ENCODE measurements at places on chromosomes 7 and 10.

GRCh38 chr10:44958898-44959246 is 730 bp upstream of the RASSF4 start:
- DNase-seq: no peak

GRCh38 chr10:11074536-11075267 is 57.0 kb downstream of the CELF2 start:
- no peak for DNase-seq

DNA sequence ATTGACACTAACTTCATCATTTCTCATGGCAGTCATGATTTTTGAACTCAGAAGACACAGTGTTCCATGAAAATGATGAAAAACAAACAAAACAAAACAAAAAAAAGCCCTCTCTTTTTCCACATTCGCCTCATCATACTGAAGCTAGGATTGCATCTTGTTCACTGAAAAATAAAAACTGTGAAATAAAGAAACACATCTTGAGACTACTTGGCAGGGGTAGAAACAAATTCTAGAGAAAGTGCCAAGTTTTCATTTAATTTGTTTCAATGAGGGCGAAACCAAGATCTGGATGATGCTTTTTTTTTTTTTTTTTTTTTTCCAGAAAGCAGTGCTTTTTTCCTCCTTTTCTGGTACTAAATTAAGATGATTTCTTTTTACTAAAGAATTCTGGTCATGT is 350.4 kb upstream of the ETV1 start:
- no peak for DNase-seq

DNA sequence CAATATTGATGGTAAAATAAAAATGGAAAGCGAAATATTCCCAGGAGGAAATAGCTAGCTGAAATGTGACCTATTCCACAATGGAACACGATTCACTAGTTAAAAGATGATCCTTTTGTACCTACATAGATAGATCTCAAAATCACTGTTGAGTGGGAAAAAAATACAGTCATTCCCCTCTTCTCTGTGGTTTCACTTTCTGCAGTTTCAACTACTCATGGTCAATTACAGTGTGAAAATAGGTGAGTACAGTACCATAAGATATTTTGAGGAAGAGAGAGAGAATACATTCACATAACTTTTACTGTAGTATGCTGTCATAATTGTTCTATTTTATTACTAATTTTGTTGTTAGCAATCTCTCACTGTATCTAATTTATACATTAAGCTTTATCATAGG is 56.0 kb upstream of the COL13A1 start:
- no peak for DNase-seq

- DNase-seq: peak; percentile 5
These were observed 1301.5 kb upstream of the SORCS1 start for GRCh38 chr10:108465871-108466641.

DNA sequence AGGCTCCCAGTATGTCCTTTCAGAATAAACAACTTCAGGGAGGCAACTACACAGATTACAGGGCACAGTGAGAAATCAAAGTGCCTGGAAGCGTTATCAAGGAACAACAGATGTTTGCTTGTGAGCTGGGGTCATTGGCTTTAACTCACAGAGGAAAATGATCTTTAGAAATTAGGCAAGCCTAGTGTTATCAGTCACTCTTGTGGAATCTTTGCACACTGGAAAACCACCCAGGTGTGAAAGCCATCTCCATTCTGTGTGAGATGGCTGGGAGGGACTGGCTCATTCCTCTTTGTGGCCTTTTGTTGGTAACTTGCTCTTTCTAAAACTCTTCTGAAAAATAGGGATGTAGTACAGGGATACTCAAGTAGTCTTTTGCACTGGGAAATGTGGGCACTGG is 716.0 kb downstream of the XPNPEP1 start:
- no peak for DNase-seq

DNA sequence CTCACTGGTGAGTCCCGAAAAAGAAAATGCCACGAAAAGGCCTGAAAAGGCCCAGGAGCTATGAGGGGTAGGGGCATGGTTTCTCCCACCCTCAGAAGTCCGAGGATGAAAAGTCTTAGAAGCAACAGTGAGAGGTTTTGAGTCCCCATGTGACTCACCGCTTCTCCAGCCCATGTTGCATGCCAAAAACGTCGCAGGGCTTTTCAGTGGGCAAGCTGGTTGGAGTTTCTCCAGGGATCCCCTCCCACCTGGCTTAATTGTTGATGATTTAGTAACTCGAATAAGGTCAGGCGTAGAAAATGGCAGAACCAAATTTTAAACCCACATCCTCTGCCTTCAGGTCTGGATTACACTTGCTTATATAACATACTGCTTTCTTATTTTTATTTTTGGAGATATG is 96.3 kb upstream of the ARMC3 start:
- no peak for DNase-seq

- no peak for DNase-seq
These were observed 149.7 kb downstream of the LRRC4 start for GRCh38 chr7:127881564-127881963.

DNA sequence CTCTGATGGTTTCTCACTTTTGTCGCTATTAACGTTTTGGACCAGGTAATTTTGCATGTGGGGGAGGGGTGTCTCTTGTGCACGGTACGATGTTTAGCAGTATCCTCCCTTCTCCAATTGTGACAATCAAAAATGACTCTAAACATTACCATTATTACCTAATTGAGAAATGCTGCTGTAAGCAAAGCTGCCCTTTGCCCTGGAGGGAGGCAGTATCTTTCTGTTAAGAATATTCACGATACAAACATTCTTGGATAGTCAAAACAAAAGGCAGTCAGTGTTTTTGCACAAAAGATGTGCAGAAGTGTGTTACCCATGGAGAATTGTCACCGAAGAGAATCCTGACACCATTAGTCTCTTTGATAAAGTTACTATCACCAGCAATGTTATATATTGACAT is 9.6 kb downstream of the MALSU1 start:
- DNase-seq: no peak

DNA sequence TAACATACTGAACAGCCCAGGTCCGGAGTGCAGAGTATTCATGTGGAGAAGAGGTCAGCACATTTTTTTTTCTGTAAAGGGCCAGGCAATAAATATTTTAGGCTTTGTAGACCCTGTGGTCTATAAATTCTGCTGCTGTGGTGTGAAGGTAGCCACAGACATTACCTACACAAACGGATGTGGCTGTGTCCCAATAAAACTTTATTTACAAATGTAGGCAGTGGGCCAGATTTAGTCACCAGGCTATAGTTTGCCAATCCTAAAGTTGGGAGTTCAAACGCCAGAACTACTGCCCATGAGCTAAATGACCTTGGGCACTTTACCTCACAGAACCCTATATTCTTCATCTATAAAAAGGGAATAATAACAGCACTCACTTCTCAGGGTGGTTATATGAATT is 13.4 kb downstream of the FAM53B start:
- no peak for DNase-seq

GRCh38 chr7:124800386-124800785 is 34.8 kb upstream of the GPR37 start:
- no peak for DNase-seq

DNA sequence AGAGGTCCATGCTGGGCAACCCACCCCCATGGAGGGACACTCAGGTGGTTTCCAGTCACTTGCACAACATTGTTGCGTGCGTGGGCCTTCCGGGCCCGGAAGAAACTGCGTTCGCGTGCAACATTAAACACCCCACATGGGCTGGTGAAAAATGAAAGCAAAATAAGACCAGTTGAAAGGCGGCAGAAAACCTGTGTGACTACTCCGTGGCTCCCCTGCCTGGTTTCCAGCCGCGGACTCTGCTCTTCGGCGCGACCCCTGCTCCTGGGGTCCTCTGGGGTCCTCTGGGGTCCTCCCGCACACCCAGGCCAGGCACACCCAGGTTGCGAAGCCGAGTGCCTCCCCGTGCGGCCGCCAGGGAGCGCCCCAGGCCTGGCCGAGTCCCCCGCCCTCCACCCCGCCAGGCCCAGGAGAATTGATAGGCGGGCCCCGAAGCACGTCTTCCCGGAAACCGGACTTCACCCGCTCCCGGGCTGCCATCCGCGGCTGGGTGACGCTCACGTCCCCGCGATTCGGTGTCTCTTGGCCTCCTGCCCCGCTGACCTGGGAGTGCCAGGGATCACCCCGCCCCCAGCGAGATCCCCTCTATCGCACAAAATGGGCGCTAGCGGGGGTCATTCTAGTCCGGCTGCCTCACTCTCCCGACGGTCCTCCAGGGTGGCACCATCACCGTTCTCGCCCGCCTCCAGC is 1.9 kb upstream of the SH2D4B start:
- DNase-seq: no peak

DNA sequence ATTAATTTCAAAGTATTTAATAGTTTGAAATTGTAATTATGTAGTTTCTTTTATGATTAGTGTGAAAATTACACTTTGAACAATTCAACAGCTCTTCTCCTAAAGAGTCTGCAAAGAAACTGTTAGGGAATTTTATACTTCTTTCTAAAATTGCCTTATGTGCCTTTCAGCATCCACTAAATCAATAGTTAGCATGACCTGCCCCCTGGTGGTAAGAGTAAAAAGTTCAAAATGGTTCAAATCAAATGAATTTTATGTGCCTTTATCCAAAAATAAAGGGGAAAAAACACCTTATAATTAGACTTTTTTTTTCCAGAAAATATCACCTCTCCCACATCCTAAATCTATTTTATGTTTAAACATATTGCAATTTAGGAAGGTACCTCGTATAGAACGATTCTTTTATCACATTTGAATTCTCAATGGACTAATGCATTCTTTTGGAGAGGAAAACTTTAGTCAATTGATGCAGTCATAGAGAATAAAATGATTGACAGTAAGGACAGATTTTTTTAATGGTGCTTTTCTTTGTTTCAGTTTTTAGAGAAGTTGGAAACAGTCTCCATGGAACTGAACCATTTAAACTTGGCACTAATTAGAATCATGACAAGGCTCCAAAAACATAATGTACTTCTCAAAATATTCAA is 163.7 kb downstream of the SEMA3D start:
- no peak for DNase-seq

DNA sequence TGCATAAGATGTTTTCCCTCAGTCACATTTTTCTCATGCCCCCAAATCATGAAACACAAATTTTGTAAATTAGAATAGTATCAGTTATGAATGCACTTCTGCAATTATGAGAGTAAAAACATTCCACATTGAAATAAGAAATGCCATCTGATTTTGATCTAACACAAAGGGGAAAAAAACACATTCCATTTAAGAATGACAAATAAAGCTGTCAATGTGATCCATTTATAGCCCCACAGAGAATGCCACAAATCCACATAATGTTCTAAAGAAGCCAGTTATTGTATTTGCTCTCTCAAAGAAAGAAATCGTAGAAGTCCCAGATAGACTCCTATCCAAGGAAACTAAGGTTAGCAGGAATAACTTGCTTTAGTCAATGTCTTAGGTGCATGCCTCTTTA is 48.7 kb upstream of the RHOBTB1 start:
- peak; percentile 51 for DNase-seq

- DNase-seq: no peak
These were observed 153.7 kb downstream of the TNS3 start for GRCh38 chr7:47428052-47428767.

DNA sequence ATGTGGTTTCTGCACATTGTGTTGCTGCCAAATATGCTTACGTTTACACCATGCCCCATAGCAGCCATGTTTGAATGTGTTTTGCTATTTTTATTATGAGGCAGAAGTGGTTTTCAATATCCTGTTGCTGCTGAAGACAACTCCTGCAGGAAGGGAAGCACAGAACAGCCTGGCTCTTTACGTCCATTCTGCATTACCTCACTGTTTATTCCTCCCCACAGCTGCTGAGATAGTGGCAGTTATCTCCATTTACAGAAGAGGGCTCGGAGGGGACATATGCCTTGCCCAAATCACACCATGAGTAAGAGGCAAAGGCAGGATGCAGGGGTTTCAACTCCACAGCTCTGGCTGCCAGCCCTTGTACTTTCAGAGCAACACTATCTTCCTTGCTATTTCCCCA is 35.3 kb downstream of the PLPP4 start:
- no peak for DNase-seq

DNA sequence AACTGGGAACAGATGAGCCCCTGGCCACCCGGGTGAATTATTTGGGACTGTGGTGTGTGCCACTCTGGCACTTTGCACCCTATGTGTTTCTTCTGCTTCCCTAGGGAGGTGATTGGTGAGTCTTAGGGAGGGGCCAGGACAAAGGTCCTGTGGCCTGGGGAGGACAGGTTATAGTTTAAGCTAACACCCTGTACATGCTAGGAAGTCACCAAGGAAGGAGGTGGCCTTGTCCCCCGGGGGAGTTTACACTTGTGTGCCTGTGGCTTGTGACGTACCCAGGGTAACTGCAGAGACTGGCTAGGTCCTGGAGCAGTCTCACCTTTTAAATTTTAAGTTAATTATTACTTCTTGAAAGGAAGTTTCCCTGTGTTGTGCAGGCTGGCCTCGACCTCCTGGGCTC is 196.2 kb downstream of the BAMBI start:
- no peak for DNase-seq

- DNase-seq: no peak
These were observed 73.3 kb downstream of the CHST15 start for GRCh38 chr10:124019886-124020797.

- DNase-seq: no peak
These were observed 4.2 kb upstream of the PILRA start for GRCh38 chr7:100369105-100369504.

GRCh38 chr10:132392184-132392800 is 4.7 kb upstream of the PWWP2B start:
- DNase-seq: no peak

DNA sequence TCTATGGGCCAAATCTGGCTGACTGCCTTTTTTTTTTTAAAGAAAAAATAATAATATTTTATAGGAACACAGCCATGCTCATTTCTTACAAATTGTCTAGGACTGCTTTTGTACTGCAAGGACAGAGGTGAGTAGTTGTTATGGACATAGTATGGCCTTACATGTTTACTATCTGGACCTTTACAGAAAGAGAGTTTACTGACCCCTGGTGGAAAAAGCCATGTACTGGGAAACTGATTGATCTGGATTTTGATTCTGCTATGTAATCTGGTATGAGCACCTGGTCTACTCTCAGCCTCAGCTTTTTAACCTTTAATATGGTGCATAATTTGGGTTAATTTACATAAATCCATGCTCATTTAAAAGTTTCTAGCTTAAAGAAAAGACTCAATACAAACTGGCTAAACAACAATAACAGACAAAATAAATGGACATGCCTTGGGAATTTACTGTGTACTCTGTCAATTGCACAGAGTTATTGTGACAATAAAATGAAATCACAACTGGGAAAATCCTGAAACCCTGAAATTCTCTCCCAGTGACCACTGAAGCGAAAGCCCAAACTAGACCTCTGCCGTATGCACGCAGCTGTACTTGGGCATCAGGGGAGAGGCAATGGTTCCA is 260.7 kb downstream of the BMPER start:
- DNase-seq: no peak

All from GM04503 (cell line).